Trophoblast cell (in vitro differentiated cells and primary cell): ENCODE measurements at places on chromosomes 1 and 21.

DNA sequence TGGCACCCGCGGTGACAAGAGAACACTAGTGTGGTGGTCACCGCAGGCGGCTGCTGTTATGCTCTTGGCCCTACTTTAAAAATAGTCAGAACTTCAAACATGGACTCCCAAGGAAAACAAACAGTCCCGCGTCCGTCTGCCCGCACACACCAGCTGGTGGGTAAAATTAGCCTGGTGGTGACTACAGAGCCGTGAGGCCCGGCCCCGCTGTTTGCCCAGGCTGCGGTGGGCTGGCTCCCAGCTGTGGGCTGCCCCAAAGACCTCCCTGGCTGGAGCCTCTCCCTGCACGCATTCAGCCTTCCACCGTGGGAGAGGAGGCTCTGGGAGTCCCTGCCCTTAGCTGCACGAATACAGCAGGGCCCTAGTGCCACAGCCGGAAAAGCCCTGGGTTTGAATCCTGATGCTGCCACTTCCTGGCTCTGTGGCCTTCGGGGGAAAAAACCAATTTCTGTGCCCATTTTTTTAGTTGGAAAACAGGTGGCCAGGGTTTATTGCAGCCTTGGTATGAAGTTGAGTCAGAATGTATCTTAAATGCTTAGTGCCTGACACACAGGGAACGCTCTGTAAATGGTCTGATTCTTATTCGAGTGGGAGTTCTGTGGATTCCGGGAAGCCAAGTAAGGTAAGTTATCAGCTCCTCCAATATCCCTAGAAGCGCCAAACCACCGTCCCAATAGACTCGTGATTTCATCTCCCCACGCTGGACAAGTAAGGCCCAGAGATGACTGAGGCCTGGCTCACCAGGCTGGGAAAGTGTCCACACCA, 58.2 kb downstream of the ALPL start:
- DNase-seq = no peak

DNA sequence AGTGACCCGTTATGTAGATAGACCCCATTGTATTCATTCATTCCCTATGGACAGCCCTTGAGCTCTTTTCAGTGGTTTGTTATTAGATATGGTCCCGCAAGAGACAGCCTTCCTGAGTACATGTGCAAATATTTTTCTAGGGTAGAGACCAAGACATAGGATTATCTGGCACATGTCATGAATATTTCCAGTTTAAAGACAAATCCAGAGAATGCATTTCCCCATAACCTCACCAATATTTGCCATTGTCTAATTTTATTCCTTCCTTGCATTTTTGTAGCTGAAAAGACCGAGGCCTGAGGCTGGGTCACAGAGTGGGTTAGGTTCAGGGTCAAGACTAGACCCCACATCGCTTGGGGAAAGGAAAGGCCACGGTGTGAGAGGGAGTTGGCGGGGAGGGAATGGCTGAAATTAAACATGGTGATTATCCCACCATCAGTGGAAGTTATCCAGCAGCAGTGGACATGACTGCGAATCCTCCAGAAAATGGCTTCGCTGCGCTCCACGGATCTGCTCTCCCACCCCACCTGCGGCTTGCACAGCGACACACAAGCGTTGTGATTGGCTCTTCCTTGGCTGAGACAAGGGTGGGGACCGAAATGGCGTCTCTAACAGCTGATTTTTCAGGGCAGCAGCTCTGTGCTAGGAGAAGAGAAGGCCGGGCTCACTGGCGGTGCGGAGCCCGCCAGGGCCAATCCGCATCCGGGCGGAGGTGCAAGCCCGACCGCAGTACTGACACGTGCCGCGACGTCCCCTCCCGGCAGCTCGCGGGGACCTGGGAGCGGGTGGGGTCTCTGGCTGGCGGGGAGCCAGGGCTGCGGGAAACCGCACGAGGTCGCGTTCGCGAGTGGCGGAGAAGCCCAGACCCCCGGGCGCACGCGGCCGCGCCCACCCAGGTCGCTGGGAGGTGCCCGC, 16.1 kb upstream of the STMN1 start:
- DNase-seq = no peak

- DNase-seq = peak; percentile 80
These were observed 40.1 kb upstream of the LRRC8D start for GRCh38 chr1:89780721-89781120.

GRCh38 chr21:39686646-39687468, 58.1 kb upstream of the IGSF5 start:
- no peak for DNase-seq
